Mesenchymal stem cell (in vitro differentiated cells and primary cell): ENCODE measurements at places on chromosomes 7 and 10.

- DNase-seq, result peak; percentile 82
Observed at GRCh38 chr7:29968683-29969395, 20.8 kb downstream of the SCRN1 start.

DNA sequence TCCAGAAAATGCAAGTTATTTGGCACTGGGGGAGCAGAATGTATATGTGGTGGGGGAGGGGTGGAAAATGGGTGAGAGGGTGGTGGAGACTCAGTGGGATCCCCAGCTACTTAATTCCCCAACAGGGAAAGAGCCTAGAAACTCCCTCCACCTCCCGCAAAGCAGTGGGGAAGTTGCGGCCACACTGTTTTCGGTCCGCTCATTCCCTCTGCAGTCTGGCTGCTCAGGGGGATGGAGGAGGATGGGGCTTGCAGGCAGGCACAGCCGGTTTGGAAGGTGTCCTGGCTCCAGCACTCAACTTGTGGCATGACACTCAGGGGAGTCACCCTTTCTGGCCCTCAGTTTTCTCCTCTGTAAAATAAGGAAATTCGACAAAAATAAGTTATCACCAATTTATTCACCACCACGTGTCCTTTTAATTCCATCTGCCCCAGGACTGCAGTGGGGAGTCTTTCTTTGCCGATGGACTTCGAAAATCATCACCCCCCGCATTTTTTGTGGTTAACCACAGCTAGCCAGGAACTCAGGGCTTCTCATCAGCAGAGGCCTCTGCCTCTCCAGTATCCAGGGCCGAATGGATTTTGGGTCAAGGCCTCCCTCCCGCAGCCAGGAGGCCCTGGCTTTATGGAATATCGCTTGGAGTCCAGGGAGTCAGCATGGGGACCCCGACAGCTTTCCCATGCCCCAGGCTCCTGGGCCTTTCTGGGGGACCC lies 1.6 kb upstream of the HTRA1 start:
- DNase-seq, result no peak

DNA sequence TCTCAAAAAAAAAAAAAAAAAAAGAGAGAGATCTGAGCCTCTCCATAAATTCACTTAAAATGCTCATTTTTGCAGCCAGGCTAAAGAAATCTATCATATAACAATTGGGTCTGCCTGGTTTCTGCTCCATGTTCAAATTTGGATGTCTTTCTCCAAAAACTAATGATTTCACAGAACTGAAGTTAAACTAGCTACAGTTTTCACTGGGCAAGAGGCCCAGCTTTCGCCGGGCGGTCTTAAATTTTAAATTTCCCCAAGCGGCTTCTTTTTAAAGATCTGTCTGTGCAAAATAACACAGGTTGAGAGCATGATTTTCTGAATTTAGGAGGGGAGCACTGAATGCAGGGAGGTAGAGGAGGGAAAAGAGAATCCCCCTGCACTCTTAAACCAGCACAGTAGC lies 603.4 kb downstream of the KCNMA1 start:
- DNase-seq, result no peak

DNA sequence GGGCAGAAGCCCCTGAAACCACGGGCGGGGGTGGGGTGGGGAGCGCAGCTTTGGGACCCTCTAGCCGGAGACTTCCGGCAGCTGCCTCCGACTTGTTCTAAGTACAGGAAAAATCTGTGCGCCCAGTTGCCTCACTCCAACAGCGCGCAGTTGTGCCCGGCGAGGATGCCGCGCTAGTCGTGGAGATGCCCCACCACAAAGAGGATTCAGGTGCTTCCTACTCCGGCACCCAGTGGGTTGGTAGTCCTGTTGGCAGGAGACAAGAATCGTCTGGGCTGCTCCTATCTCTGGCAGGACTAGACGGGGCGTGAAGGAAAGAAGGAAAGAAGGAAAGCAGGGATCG lies 465 bp upstream of the NPY start:
- DNase-seq, result no peak

GRCh38 chr7:39758234-39758970 lies 135.0 kb downstream of the RALA start:
- no peak for DNase-seq

DNA sequence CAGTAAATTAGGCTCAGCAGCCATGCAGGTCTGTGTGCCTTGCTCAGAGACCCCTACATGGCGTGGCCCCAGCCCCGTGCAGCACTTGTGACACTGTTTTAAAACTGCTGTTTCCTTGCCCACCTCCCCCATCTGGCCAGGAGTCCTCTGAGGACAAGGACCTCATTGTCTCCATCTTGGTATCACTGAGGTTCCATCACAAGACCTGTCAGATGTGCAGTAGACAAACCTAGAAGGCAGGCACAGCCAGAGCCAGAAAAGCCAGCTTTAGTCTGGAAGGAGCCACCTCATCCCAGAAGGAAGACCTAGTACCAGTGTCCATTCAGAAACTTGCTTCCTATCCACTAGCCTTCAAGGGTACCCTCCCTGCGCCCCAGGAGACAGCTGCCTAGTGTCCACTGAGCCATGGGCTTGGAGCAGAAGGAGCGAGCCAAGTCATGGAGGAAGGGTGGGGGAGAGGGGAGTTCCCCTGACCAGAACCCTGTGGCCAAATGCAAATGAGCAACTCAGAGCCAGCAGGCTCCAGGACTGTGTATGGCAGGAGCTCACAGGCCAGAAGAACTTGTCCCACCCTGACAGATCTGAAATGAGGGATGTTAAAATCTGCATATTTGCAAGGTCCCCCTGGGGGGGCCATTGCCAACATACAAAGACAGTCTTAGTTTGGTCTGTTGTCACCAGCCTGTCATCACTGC lies 176.1 kb downstream of the SH3PXD2A start:
- DNase-seq, result no peak

- no peak for DNase-seq
Observed at GRCh38 chr7:50207251-50207564, 97.3 kb upstream of the IKZF1 start.

DNA sequence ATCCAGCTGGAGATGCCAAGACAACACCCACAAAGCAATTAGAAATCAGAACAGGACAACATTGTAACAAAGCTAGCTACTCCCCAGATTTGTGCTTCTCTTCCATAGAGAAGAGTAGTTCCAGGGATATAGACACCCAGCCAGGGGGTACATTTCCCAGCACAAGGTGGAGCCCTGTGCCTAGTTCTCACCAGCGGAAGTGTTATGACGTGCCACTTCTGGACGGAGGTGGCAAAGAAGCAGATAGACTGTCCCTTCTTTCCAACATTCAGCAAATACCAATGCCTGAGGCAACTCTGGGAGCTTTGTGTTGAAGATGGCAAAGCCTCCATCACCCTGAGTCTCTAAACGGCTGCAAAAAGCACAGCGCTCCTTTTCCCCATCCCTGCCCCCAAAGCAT lies 23.4 kb upstream of the GSAP start:
- no peak for DNase-seq

- peak; percentile 37 for DNase-seq
Observed at GRCh38 chr10:28326516-28327490, 23.9 kb upstream of the MPP7 start.

DNA sequence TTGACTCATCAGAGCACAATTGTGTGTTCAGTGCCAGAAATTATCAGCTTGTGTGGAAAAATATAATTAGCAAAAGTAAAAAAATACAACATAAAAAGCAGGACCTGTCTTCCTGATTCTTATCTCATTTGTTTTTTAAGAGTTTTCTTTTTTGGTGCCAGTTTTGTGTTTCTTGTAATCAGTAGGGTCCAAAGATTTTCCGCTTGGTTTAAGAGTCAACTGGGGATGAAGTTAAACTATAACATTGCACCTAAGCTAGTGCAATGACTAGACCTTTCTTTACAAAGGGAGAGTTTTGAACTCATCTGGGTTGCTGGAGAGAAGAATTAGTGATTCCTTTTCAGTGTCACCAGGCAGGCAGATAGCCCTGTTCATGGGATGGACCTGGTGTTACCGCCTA lies 113.4 kb downstream of the PLPP4 start:
- no peak for DNase-seq

DNA sequence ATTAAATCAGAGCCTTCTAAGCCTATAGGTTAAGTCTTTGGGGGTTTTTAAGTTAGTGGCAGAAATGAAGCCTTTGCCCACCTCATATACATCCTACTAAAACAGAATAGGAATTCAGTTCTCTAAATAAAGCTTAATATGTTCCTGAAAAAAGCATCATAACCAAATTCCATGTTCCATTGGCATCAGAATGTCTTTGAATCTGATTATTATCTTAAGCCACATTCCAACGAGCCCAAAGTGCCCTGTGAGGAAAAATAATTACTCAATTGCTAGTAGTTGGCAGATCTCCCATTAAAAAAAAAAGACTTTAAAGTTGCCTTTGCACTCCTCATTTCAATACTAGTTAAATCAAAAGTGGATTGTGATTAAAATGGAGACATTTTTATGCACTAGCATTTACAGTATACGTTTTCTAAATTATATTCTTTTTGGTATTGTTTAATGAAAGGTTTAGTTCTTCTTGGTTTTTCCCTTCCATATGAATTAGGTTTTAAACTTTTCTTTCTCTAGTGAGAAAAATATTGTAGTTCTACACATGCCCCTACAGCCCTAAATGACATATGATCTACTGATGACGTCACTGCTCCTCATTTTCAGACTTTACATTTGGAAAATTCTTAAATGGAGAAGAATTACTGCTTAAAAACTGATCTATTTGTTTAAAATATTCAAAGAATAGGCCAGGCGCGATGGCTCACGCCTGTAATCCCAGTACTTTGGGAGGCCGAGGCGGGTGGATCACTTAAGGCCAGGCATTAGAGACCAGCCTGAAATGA lies 54.3 kb upstream of the CABCOCO1 start:
- no peak for DNase-seq

GRCh38 chr7:137007001-137007694 lies 138.7 kb downstream of the CHRM2 start:
- peak; percentile 76 for DNase-seq

DNA sequence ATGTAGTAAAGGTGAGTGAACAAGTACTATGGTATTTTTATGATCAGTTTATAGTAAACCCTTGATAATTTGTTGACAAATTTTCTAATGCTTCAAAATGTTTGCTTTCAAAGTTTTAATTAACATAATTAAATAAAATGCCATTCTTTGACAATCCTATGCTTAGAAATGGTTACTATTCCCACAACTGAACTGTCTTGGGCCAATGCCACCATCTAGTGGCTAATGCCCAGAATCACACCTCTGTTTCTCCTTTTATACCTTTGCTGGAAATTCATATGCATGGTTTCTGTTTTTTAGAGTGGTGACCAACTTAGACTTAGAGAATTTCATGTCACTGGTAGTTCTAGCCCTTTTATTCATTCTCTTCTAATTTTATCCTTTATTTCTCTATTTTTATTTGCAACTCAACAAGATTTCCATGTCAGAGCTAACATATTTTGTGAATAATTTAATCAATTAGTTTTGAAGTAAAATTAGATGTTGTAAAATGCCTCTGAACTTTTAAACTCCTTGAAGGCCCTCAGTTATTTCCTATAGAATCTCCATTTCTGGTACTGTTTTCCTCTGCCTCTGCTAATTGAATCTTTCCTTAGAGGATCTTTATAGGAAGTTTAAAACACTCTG lies 31.1 kb downstream of the PCGF5 start:
- peak; percentile 69 for DNase-seq

DNA sequence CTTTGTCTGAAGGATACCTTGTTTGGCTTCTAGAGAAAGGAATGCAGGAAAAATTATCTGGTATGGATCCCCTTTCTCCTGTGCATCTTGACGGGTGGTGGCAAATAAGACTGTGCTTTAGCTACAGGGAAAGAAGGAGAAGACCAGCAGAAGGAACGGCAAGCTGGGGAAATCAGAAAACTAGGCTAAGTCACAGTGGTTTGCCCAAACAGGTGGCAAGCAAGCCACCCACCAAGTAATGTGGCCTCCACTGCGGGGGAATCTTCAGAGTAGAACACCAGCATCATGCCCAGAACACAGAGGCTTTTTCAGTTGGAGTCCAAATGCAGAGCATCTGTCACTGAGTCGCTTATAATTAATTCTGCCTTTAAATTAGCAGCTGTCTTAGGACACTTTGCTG lies 282.8 kb downstream of the PHF14 start:
- no peak for DNase-seq

DNA sequence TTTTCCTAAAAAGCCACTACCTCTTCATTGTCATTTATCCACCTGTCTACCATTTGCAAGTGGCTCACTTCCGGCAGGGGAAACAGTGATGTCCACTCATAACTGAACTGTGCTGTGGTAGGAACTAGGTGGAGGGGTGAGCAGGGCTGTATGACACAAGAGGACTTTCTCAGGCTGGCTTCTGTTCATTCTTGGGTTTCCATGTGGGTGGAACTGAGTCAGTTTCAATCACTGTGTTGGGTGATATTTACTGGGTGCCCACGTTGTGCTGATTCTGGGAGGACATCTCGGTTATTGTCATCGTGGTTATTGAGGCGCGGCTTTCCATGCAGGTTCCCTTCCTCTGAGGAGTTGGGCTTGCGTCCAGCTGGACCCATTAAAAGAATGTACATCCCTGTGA lies 38.8 kb downstream of the RAMP3 start:
- DNase-seq, result no peak

DNA sequence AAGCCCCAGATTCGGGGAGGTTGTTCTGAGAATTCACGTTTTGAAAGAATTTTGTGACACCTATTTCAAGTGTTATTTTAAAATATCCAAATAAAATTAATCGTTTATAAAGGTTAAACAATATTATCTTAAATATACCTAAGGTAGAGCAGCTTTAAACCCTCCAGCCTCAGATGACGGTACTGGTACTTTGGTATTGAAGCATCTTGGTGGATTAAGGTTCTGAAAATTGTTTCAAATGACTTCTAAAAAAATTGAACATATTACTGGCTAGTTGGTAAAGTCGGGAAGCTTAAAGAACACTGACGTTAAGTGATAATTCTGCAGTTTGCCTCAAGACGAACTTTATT lies 392 bp upstream of the HUS1 start:
- peak; percentile 33 for DNase-seq

DNA sequence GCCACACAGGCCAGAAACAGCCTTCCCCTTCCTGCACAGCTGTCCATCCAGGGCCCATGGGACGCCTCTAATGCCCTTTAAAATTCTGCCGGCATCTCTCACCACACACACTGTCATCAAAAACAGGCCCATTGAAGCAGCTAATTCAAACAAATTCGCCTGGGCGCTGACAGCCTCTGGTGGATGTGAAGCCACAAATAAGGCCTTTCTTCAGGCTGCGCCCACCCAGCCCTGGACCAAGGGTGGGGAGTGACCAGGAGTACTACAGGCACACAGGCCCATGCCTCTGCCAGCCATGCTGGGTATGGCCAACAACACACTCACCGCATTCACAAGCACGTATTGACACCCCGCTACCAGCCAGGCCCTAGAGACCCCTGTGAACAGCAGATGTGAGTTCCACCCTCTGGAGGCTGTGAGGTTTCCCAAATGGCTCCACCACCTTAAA lies 54.6 kb downstream of the SLIT1 start:
- DNase-seq, result no peak

- no peak for DNase-seq
Observed at GRCh38 chr10:11266426-11266825, 248.8 kb downstream of the CELF2 start.
